MCF 10A (cell line): ENCODE measurements at places on chromosomes 11 and 22. TPM values are rescaled to one million over a fixed set of nuclear protein-coding genes. Genes with fewer than 3 reads are reported as not detected.

DNA sequence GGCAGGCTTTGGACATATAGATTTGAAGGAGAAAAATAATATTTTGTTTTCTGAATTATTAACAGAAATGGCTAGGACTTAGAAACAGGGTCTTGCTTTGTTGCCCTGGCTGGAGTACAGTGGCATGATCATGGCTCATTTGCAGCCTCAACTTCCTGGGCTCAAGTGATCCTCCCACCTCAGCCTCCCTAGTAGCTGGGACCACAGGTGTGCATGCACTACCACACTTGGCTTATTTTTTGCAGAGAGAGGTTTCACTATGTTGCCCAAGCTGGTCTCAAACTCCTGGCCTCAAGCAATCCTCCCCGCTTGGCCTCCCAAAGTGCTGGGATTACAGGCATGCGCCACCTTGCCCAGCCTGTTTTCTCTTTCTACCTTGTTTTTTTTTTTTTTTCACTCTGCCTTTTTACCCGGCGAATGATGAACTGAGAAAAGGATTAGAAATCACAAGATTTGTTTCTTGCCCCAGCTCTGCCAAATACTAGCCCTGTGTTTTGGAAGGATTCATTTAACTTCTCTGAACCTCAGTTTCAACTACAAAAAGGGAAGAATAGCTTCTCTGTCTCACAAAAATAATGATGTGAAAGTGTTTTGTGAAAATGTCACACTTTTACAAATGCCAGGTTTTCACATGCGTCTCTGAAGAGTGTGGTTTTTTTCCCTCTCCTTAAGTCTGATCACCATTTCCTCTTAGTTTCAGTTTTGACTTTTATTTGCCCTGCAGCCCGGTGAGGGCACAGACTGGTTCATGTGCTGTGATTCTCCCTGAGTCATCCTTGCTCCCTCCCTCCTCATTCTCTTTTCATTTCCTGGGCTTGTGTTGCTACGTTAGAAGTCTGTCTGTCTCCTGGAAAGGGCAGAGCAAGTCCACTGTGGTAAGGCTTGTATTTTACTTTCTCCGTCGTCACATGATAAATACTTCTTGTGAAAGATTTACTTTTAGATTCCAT lies 67.7 kb downstream of the BCL2L13 start:
- peak overlapping the region; percentile 79 for H3K4me3 ChIP-seq
- H3K36me3 ChIP-seq, result peaks cover 38% of the 10 kb centered on the region
- peak; percentile 92 for DNase-seq
- no peaks in the 10 kb centered on the region for H3K27me3 ChIP-seq

- H3K27ac ChIP-seq, result no peak overlapping the region
- H3K27me3 ChIP-seq, result no peaks in the 10 kb centered on the region
- no peaks in the 10 kb centered on the region for H3K36me3 ChIP-seq
These were observed 77.0 kb upstream of the NCAM1 start for GRCh38 chr11:112884012-112884767.

DNA sequence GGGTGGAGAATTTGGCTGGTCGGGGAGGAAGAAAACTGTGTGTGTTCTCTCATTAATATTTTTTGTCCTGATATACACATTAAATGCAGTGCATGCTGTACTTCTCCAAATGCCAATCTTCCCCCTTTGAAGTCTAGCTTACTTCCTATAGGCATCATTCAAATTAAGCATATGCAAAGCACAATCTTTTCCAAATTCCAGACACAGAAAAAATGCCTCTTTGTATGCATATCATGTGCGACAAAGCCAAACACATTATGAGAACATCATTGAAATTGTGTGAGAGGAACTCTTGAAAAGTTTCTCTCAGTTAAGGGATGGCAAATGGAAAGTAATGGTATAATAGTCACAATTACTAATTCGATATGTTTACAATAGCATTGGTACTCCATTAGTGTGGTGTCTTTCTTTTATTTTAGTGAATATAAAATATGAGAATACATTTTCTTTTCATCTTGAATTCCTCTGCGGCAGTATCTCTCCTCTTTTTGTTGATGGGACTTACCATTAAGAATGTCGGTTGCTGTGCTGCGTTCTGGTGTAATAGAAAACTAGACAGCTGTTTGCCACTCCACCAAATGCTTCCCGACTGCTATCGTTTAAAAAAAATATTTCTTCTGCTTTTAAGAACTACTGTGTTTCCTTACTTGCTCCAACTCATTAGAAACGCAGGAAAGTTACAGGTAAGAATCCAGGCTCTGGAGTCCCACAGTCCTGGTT lies 19.3 kb upstream of the NRIP3 start:
- H3K27me3 ChIP-seq, result peaks cover 17% of the 10 kb centered on the region
- no peak overlapping the region for H3K27ac ChIP-seq
- H3K4me3 ChIP-seq, result no peak overlapping the region
- no peaks in the 10 kb centered on the region for H3K4me1 ChIP-seq

The AMBRA1 gene
- total RNA-seq, result 19.6 and 28.5 TPM in 2 replicates

The HBD gene
- not detected in 2 replicates for total RNA-seq

The LYVE1 gene
- not detected in 2 replicates for total RNA-seq

The ARHGAP20 gene
- total RNA-seq, result not detected in 2 replicates

- peaks cover 42% of the 10 kb centered on the region for H3K36me3 ChIP-seq
- no peak overlapping the region for H3K27ac ChIP-seq
- H3K4me1 ChIP-seq, result peaks cover 17% of the 10 kb centered on the region
- no peak overlapping the region for H3K4me3 ChIP-seq
- no peaks in the 10 kb centered on the region for H3K27me3 ChIP-seq
These were observed 27.8 kb downstream of the PHLDB1 start for GRCh38 chr11:118635237-118635591.

The ANO5 gene
- not detected in 2 replicates for total RNA-seq

The OR2D2 gene
- 0.37 and 0.56 TPM in 2 replicates for total RNA-seq

GRCh38 chr22:36155702-36156101 lies 4.9 kb downstream of the APOL3 start:
- no peak overlapping the region for H3K27ac ChIP-seq
- H3K4me1 ChIP-seq, result peaks cover 38% of the 10 kb centered on the region
- no peaks in the 10 kb centered on the region for H3K36me3 ChIP-seq
- H3K27me3 ChIP-seq, result no peaks in the 10 kb centered on the region
- H3K4me3 ChIP-seq, result no peak overlapping the region

DNA sequence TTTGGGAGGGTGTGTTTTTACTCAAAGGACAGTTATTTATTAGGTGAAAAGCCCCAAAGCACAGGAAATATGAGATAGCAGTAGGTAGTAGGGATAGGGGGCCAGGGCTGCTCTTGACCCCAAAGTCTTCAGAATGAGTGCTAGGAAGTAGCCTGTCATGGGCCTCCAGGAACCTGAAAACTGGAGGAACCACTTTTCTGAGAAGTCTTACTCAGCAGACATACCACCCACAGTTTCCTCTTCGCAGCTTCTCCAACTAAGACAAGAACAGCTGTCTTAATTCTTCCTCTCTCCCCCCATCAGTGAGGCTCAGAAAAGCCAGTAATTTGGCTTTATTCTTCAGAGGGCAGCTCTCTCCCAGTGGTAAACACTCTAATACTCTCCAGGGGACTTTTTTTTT lies 84.0 kb upstream of the CTSC start:
- peaks cover 17% of the 10 kb centered on the region for H3K4me1 ChIP-seq
- DNase-seq, result no peak
- no peak overlapping the region for H3K4me3 ChIP-seq

DNA sequence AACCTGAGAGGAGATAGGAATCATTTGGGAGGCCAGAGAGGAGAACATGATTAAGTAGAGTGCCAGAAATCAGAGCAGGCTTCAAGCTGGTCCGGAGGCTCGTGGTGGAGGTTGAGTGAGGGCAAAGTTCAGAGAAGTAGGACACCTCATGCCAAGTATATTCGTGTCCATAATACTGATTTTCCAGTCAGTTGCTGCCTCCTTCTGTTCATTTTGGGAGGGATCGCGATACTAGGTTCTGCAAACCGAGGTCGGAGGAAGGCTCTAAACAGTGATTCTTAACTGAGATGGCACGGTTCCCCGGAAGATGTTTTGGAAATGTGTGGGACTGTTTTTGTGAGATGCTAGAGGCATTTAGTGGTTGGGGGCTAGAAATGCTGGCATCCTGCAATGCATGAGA lies 13.6 kb upstream of the CD3E start:
- peak; percentile 75 for DNase-seq
- H3K27me3 ChIP-seq, result no peaks in the 10 kb centered on the region
- peaks cover 19% of the 10 kb centered on the region for H3K4me1 ChIP-seq
- H3K27ac ChIP-seq, result no peak overlapping the region

GRCh38 chr11:8863838-8864237 lies 47.2 kb upstream of the AKIP1 start:
- peak overlapping the region; percentile 44 for H3K27ac ChIP-seq
- no peaks in the 10 kb centered on the region for H3K27me3 ChIP-seq
- peak; percentile 45 for DNase-seq
- H3K4me1 ChIP-seq, result peaks cover 17% of the 10 kb centered on the region
- no peak overlapping the region for H3K4me3 ChIP-seq
- H3K36me3 ChIP-seq, result no peaks in the 10 kb centered on the region

The CASP5 gene
- total RNA-seq, result not detected in 2 replicates

- no peak for DNase-seq
- H3K36me3 ChIP-seq, result no peaks in the 10 kb centered on the region
- H3K4me1 ChIP-seq, result no peaks in the 10 kb centered on the region
- H3K27ac ChIP-seq, result no peak overlapping the region
These were observed 42.2 kb upstream of the FBLN1 start for GRCh38 chr22:45460288-45461109.

- DNase-seq, result no peak
- peaks cover 64% of the 10 kb centered on the region for H3K27me3 ChIP-seq
These were observed 313.1 kb upstream of the PITPNB start for GRCh38 chr22:28232204-28232603.

The RBMXL2 gene
- total RNA-seq, result not detected in 2 replicates

- H3K4me3 ChIP-seq, result no peak overlapping the region
- peaks cover 37% of the 10 kb centered on the region for H3K27me3 ChIP-seq
- no peaks in the 10 kb centered on the region for H3K36me3 ChIP-seq
- no peak for DNase-seq
- no peaks in the 10 kb centered on the region for H3K4me1 ChIP-seq
- H3K27ac ChIP-seq, result no peak overlapping the region
These were observed 128.0 kb upstream of the SERPIND1 start for GRCh38 chr22:20645954-20646353.

- no peaks in the 10 kb centered on the region for H3K27me3 ChIP-seq
- peaks cover 11% of the 10 kb centered on the region for H3K4me1 ChIP-seq
- H3K36me3 ChIP-seq, result no peaks in the 10 kb centered on the region
- no peak for DNase-seq
- H3K27ac ChIP-seq, result no peak overlapping the region
These were observed 3.8 kb downstream of the BID start for GRCh38 chr22:17770180-17771077.

DNA sequence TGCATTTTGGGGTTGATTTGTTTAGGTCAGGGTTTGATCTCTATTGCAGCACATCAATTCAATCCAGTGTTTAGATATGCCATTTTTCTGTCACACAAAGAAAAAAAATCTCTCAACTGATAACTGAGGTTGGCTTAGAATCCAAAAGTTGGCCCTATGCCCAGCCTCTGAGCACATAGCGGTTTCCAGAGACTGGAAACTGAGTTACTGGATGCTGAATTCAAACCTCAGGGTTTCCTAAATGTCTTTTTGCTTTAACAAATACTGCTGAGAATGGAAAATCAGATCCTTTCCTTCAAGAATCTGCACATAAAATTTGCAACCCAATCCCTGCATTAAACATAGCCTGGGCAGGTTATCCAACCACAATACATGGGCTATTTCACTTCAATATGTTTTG lies 4.0 kb downstream of the P4HA3 start:
- H3K27me3 ChIP-seq, result no peaks in the 10 kb centered on the region
- no peak for DNase-seq
- no peaks in the 10 kb centered on the region for H3K36me3 ChIP-seq
- H3K4me1 ChIP-seq, result peaks cover 4% of the 10 kb centered on the region
- H3K4me3 ChIP-seq, result no peak overlapping the region

GRCh38 chr11:96254087-96254486 lies 88.9 kb downstream of the MAML2 start:
- H3K27ac ChIP-seq, result peak overlapping the region; percentile 72
- H3K4me1 ChIP-seq, result peaks cover 47% of the 10 kb centered on the region
- no peaks in the 10 kb centered on the region for H3K27me3 ChIP-seq
- DNase-seq, result no peak
- peak overlapping the region; percentile 46 for H3K4me3 ChIP-seq

GRCh38 chr11:62665599-62666258 lies 617 bp downstream of the CSKMT start:
- H3K4me1 ChIP-seq, result peaks cover 5% of the 10 kb centered on the region
- no peaks in the 10 kb centered on the region for H3K27me3 ChIP-seq
- H3K4me3 ChIP-seq, result peak overlapping the region; percentile 98

- H3K36me3 ChIP-seq, result peaks cover 45% of the 10 kb centered on the region
- H3K27me3 ChIP-seq, result no peaks in the 10 kb centered on the region
- H3K4me3 ChIP-seq, result no peak overlapping the region
- no peak overlapping the region for H3K27ac ChIP-seq
- H3K4me1 ChIP-seq, result peaks cover 41% of the 10 kb centered on the region
These were observed 4.4 kb downstream of the EP300 start for GRCh38 chr22:41096841-41097240.

DNA sequence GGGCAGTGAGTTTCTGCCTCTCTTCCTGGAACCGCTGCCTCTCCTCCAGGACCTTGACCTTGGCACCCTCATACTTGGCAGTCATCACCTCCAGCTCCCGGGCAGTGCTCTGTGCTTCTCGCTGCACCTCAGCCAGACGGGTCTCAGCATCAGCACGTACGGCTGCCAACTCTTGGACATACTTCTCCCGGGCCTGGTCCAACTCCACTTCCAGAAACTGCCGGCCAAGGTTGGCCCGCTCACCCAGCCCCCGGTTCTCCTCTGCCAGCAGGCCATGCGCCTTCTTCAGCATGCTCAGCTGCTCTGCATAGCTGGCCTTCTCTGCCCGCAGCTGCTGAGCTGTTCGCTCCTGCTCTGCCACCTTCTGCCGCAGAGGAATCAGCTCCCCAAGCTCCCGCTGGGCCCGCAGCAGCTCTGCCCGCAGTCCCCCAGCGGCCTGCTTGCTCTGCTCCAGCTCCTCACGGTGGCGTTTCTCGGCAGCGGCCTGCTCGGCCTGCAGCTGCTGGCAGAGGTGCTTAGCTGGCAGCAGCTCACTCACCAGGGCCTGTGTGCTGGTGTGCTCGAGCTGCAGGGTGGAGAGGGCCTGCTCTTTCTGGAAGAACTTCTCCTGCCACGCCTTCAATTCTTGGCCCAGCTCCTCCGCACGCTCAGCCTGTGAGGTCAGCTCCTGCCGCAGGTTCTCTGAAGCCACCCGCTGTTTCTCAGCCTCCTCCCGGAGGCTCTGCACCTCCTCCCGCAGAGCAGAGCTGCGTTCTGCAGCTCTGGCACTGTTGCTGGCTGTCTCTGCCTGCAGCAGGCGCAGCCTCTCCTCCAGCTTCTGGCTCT lies 14.4 kb downstream of the IL18BP start:
- peaks cover 34% of the 10 kb centered on the region for H3K4me1 ChIP-seq
- DNase-seq, result peak; percentile 45
- peaks cover 100% of the 10 kb centered on the region for H3K36me3 ChIP-seq
- peak overlapping the region; percentile 33 for H3K4me3 ChIP-seq

The DNAJB7 gene
- total RNA-seq, result not detected in 2 replicates
